ENCODE measurements at places on chromosomes 5 and 9.

- DNase-seq, result no peak
Measured at GRCh38 chr5:72167257-72167656, 60.0 kb downstream of the MAP1B start.

DNA sequence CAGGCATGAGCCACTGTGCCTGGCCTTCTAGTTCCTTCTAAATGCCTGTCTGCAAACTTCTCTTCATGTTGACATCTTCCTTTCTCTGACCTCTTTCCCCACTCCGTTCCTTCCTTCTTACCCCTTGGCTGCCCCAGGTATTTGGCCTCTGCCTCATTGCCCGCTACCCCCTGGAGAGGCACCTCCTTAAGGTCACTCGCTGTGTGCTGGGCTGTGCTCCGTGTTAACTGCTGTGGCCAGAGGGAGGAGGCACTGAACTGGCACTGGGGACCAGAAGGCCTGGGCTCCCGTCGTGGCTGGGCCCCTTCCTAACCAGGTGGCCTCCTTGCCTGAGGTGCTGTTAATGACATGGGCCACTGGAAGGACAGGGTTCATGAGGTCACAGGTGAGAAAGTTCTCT is 39.4 kb downstream of the LAMC3 start:
- DNase-seq, result no peak

GRCh38 chr5:96530901-96531300 is 97.9 kb upstream of the PCSK1 start:
- no peak for DNase-seq

- no peak for DNase-seq
Measured at GRCh38 chr9:100602342-100602801, 24.5 kb downstream of the CAVIN4 start.

GRCh38 chr5:39475159-39475571 is 50.4 kb upstream of the DAB2 start:
- DNase-seq, result no peak

- no peak for DNase-seq
Measured at GRCh38 chr5:77074745-77075144, 12.3 kb downstream of the ZBED3 start.

- DNase-seq, result no peak
Measured at GRCh38 chr5:58855851-58856739, 273.2 kb downstream of the RAB3C start.

DNA sequence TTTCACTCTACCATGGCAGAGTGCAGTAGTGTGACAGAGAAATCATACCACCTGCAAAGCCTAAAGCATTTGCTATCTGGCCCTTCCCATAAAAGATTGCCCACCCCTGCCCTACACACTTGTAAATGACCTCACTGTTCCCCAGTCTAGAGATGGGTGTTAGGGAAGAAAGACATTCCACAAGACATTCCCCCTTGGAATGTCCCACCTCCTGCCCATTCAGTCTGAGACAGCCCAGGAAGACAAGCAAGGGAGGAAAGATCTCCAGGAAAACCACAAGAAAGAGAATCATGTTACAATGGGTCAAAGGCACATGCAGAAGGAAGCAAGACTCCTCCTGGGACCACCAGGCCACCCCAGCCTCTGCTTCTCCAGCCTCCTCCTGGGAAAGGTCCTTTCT is 230.0 kb downstream of the AGTPBP1 start:
- no peak for DNase-seq

DNA sequence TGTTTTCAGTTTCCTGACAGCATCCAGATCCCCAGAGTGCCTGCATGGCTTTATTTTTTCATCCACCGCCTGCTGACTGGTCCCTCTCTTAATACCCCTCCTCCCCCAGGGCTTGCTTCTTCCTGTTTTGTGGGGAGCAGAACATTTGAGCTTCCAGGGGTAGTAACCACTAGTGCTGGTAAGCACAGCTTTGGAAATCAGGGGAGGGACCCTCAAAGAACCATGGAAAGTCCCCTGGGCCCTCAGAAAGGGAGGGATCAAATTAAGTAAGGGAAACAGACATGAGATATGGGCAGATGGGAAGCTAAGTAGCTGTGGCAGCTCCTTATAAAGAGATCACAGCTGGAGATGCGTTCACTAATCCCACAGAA is 26.8 kb downstream of the GRIA1 start:
- DNase-seq, result no peak

GRCh38 chr5:52922384-52922783 is 66.8 kb upstream of the ITGA2 start:
- DNase-seq, result no peak

GRCh38 chr5:38117784-38118479 is 140.4 kb upstream of the EGFLAM start:
- no peak for DNase-seq

GRCh38 chr5:143379606-143380005 is 23.9 kb downstream of the NR3C1 start:
- DNase-seq, result no peak

DNA sequence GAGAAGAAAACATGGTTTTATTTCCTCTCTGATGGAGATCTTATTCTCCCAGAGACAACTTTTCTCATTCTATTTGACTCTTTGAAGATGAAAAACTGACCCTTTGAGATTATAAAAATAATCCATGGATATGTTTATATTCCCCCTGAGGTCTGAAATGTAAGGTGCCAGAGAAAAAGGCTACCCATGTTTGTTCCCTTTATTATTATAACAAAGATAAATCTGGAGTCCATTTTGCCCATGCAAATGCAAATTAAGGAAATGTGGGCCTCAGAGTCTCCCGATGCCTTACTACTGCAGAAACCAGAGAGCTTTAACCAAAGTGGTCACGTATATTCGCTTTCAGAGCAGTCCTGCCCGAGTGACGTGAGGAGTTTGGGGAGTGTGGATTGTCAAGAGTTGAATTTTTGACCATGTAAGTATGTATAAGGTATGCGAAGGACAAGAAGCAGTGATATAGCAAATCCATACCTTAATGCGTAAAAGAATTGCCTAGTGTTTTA is 312.5 kb downstream of the RASEF start:
- no peak for DNase-seq

DNA sequence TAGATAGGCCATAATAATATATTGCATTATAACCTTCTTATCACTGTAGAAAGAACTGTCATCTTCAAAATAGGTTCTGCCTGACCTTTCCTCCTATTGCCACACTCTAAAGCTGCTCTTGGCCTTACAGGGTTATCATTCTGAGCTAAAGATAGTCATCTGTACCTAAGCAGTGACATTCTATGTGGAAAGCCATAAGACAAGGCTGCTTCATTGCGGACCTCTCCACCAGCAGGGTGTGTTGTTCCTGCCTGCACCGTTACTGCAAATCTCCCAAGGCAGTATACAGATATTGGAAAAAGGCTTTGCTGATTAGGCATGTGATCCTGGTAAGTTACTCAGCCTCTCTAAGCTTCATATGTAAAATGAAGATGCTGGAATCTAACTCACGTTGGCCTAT is 8.1 kb downstream of the ZNF622 start:
- no peak for DNase-seq

DNA sequence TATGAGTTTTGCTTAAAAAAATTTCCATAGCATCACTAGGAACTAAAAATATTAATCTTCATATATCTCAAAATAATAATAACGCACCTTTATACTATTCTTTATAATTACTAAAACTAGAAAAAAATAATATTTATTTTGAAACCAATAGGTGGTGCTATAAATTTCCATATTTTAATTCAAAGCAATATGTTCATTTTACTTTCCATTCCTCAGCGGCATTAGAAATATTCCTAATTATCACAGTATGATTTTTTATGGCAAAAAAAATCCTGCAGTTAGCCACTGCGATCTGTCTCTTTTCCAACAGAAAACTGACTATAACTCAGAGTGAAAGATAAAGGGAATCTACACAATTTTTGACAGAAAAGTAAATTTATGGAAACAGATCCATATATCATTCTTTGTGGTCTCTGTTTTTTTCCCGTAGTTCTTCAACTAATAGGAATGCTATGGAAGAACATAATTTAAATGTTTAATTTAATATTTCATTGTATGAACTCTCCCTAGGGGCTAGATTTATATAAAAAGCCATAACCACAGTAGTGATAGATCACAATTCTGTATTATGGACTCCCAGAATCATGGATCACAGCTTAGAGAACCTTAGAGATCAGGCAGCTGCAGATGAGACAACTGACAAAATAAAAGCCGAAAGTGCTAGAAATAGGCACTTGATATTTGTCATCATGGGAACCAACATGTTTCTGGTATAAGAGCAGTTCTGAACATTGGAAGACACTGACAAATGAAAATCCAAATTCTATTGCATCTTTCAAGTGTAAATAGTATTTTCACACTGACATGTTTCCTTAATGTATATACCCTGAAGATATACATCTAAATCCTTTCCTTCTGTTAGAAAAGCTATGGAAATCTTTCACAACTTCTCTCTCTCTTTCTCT is 167.7 kb upstream of the MPDZ start:
- DNase-seq, result no peak

- peak; percentile 31 for DNase-seq
Measured at GRCh38 chr5:102865510-102866236, 110.6 kb downstream of the PAM start.

GRCh38 chr5:77560677-77561263 is 68.7 kb upstream of the WDR41 start:
- no peak for DNase-seq

DNA sequence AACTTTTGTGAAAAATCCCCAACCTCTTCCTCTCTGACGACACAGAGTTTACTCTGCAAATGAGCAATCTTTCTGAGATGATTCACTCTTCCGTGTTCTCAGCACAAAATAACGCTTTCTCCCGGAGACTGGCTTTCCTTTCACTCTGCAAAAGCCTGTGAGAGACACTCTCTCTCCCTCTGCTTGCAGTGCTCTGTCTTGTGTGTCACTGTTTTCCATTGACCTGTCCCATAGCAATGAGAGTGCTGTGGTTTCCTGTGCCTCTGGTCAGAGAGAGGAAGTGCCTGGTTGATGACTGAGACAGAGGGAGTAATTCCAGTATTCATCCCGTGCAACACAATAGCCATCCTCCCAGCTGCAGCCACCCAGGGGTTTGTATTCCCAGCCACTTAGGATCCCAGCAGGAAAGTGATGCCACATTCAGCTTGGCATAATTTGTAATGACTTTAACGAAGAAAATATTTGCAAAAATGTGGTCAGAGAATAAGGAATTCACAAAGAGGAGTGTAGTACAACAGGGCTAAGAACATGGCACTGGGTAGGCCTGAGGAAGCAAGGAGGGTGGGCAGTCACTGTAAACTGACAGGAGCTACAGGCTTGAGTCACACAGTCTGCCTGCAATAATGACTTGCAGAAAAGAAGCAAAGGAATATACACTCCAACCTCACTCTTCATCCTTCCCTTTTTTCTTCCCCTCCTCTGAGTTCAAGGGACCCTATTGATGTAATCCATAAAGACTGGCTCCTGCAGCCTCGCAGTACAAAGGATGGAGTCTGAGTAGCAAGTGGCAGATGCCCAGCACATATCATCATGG is 463.5 kb upstream of the RGMB start:
- DNase-seq, result no peak

GRCh38 chr5:143600396-143601075 is 197.1 kb upstream of the NR3C1 start:
- DNase-seq, result no peak

GRCh38 chr5:139837711-139838380 is 42.2 kb downstream of the PSD2 start:
- no peak for DNase-seq

GRCh38 chr5:145471831-145472612 is 363.1 kb downstream of the PRELID2 start:
- no peak for DNase-seq

GRCh38 chr5:165576678-165577275 is 2071.4 kb downstream of the MAT2B start:
- DNase-seq, result no peak

DNA sequence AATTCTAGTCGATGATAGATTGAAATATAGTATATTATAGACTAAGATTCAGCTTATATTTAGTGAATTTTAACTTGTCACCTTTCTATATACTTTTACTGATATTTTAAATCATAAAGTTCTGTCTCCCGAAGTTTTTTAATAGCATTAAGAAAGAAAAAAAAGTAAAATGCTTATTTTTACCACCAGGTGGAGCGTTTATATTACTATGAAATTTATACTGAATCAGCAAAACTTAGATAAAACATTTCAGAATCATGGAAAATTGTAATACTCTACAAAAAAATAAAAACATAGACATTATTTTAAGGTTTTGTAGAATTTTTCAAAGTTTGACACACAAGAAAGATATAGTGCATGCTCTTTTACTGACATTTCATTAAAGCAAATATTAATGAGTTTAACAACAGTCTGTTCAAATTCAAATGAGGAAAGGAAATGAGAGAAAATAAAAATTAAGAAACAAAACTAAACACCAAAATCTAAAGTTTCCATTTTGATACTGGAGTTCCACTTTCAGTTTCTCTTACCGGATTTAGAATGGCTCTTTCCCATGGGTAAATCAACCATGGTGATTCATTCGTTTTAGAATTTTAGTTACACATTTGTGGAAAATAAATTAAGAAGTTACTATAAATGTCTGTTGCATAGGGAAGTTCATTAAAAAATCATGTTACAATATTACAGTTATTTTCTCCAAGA is 1035.3 kb downstream of the CDH12 start:
- DNase-seq, result no peak

DNA sequence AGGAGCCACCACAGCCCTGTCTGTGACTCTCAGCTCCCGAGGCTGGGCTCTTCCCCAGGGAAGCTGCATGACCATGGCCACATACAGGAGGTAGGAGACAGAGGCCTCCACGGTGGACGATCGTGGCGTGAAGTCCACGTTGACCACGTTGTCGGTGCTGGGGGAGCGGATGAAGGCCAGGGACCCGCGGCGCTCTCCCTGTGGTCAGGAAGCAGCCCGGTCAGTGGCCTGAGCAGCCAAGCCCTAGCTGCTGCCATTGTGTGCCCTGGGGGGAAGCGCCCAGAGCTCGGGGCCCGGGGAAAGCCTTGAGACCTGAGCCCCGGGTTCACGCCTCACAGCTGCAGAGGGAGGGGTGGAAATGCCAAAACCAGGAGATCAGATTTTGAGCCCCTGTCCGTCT is 34.3 kb downstream of the EXOC3 start:
- no peak for DNase-seq

- no peak for DNase-seq
Measured at GRCh38 chr9:4416467-4416866, 73.8 kb upstream of the SLC1A1 start.

- no peak for DNase-seq
Measured at GRCh38 chr5:28117273-28117672, 1078.9 kb upstream of the CDH9 start.

- no peak for DNase-seq
Measured at GRCh38 chr5:141876628-141877355, 1.4 kb downstream of the PCDH1 start.

GRCh38 chr5:41891066-41891707 is 13.0 kb upstream of the RIMOC1 start:
- DNase-seq, result no peak

GRCh38 chr5:103235891-103236290 is 22.7 kb upstream of the MACIR start:
- no peak for DNase-seq

GRCh38 chr9:131603199-131603598 is 57.9 kb downstream of the PRRT1B start:
- DNase-seq, result no peak

DNA sequence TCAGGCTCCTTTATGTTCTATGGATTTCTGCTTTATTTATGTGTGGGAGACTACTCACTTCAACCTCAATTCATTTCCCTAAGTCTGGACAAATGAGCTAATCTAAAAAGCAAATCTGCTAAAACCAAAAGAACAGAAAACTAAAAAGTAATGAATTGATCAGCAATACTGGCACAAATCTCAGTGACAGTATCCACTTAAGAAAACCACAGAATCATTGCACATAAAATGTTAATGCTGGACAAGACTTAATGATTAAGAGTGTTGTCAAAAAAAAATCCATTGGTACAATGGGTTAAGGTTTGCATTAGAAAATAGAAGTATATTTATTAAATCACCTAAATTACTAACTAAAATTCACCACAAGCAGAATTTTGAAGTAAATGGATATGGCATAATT is 147.6 kb downstream of the EDIL3 start:
- no peak for DNase-seq
